ENCODE measurements at places on chromosomes 6 and 20.

DNA sequence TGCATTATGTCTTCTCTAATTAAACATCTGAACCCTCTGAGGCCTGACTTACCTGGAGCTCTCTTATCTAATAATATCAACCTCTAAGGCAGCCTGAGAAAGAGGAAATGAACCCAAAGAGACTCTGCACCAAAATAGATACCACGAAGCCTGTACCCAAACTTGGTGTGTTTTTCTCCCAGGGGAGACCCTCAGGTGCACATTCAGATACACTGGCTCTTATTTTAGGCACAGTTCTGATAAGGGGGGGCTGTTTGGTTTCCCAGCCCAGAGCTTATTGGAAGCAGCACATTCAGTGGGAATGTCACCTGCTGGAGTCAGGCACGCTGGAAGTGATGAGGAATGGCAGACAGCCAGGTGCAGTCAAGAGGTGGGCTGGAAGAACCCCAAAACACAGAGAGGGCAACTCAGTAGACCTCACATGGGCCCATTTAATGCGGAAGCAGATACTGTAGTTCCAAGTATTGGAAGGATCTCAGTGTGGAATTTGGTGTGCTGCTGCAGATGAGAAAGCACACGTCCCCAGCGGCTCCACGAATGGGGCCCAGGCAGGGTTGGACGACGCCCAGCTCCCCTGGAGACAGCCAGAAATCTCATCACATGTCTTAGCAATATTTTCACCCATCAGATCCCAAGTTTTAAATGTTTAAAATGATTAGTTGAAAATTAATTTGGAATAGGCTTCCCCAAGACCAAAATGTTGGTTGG is 9.7 kb upstream of the CCR6 start:
- DNase-seq, result no peak

DNA sequence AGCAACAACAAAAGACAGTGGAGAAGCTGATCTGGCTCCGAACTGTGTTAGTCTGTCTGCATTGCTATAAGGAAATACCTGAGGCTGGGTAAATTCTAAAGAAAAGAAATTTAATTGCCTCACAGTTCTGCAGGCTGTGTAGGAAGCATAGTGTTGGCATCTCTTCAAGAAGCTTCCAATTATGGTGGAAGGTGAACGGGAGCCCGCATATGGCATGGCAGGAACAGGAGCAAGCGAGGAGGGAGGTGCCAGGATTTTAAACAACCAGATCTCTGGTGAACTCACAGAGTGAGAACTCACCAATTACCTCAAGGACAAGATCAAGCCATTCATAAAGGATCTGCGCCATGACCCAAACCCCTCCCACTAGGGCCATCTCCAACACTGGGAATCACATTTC is 293.5 kb downstream of the SMOC2 start:
- no peak for DNase-seq

DNA sequence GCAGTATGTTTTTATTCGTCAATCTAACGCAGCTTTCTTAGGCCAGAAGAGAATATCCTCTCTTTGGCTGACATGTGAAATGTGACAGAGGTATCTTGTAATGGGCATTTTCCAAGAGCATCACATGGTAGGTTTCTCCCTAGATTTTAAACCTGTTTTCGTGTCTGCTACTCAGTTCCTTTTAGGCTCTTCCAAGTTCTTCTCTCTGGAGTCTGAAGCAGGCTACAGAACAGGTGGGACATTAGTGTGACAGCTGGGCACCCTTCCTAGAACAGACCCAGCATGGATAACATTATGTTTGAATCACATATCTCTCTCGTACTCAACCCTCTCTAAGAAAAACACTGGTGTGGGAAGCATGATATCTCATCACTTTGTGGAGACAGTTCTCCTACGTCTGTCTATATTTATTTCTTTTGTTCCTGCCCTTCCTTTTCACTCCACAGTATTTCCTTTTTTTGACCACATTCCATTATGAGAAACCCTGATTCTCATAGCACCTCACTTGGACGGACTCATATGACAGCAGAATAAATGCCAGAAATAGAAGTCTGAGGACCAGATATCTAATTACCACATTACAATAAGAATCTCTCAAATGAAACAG is 263.4 kb downstream of the NKAIN2 start:
- DNase-seq, result no peak

DNA sequence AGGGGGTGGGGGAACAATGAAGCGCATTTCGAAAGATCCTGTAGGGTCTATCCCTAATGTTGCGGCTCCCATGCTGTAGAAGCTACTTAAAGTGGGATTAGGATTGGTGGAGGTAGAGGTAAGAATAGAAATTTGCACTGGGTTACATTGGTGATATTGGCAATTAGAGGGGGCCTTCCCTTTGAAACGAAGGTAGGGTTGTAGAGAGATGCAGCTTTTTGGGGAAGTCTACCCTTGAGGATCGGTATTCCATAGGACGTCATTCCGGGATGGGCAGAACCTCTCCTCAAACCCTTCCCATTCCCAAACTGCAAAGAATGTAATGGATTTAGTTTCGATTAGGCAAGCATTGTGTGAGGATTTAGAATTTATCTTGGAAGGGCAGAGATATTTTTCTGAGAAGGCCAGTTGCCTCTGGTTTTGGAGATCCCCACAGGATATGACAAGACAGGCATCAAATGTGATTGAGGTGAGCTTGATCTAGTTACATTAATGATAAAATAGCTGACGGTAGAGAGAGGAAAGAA is 5.4 kb upstream of the ZNFX1 start:
- no peak for DNase-seq

DNA sequence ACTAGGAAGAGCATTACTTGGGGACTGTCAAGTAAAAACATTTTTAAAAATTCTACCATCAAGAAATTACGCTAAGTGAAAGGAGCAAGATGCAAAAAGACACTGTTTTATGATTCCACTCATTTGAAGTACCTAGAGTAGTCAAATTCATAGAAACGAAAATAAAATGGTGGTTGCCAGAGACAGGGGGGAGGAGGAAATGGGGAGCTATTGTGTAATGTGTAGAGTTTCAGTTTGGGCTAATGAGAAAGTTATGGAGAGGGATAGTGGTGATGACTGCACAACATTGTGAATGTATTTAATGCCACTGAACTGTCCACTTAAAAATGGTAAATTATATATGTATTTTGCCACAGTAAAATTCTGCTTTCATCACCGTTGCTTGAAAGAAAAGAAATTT is 83.8 kb downstream of the UST start:
- DNase-seq, result no peak

- no peak for DNase-seq
These were observed 73.7 kb upstream of the PTCHD4 start for GRCh38 chr6:48184648-48185047.

DNA sequence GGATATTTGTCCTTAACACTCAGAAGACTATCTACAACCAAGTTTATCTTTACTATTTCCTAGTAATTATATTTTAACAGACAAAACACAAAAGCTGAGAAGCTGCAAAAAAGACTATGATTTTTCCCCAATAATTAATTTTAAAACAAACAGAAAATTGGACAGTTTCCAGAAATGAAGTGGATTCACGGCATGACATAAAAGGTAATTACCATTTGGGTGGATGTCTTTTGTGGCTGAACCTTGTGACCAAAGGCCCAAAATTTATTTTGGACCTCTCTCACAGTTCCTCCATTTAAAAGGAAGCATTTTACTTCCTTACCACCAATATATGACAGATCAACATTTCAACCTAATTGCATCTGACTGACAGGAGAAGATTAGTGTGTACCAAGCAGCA is 90.2 kb downstream of the GMDS start:
- no peak for DNase-seq

DNA sequence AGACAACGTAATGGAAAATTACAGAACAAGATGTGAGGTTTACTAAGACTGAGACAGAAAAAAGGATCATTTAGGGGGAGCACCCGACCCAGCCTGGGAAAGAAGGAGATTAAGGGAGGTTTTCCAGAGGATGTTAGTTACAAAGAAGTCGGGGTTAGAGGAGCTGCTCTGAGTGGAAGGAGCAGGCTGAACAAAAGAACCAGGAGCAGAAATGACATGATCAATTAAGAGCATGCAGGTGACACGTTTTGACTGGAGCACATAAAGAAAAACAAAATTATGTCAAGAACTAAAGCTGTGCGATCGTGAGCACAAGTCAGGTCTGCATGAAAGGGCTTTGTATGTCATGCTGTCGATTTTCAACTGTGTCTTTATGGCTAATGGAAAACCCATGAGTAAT is 417.3 kb upstream of the MARCKS start:
- no peak for DNase-seq

DNA sequence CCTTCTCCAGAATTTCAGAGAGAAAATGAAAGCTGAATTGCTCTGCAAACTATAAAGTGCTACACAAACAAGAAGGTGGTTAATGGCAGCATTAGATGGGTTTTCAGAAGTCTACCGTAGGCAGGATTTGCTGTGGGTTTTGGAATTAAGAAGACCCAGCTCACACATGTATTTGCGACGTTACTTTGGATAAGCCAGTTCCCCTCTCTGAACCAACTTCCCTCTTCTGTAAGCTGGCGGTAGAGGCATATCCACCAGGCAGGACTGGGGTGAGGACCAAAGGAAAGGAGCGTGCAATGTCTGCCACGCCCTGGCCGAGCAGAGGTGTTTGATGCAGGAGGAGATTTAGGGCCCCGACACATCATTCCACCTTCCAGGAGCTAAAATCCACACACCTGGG is 6.9 kb downstream of the RSPO4 start:
- no peak for DNase-seq

GRCh38 chr20:64083378-64083803 is 807 bp downstream of the LKAAEAR1 start:
- peak; percentile 64 for DNase-seq
